ENCODE measurements at places on chromosomes 16 and 17.

GRCh38 chr16:69048328-69049120 is 56.9 kb upstream of the HAS3 start:
- no peak for DNase-seq

DNA sequence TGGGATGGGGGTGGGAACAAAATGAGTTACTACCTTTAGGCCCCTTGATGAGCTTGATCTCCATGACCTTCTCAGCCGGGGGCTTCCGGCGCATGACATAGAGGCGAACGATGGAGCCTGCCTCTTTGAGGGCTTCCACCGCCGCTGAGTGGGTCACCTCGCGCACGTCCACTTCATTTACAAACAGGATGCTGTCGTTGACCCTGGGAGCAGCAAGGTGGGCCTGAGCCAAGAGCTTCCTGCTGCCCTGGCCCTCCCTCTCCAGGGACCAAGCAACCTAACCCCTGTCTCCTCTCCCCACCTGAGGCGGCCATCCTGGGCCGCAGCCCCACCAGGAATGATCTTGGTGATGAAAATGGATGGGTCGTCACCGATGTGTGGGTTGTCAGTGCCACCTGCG is 16.2 kb downstream of the DLG4 start:
- DNase-seq = no peak

DNA sequence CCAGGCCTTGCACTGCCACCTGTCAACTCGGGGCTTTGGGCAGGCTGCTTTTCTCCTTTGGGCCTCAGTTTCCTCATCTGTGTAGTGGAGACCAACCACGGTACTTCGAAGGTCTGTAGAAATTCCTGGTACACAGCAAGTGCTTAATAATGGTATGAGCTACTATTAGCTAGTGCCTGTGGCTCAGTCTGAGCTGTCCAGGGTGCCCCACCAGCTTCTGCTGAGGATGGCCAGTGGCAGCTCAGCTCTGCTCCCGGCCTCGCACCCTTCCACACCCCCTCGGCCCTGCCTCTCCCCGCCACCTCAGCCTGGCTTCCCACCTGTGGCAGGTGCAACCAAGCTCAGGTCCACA is 26.2 kb upstream of the PLCG2 start:
- DNase-seq = no peak

DNA sequence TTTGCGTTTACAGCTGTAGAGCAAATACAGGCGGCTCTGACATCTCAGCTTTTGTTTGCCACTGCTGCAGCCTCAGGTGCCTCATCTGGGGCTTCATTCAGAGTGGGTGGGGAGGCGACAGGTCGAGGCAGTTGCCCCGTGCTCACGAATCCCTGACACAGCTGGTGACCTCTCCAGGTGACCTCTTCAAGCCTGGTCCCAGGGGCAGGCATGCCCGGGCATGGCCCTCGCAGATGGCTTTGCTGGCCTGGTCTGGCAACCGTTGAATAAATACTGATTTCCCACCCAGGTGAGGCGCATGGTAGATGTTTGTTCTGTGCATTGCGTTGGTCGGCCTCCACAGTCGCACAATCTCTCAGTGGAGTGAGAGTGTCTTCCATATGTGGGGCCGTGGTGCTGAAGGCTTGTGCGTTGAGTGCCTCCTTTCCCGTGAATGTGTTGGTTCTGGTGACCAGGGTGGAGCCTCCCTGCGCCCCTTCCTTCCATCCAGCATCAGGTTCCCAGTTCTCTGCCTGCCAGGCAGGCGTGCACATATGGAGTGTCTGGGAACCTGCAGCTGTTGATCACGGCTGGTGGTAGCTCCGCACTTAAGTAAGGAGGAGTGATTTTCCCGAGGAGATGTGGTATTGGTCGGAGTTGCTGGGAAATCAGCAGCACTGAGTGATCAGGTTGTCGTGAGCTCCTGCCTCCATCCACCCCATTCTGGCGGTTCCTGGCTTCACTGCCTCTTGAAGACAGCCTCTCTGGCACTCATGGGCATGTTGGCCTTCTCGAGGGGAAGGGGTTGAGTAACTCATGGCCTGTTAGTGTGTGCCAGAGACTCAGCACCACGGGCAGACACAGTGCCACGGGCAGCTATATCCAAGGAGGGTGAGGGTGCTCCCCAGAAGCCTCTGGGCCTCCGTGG is 149.7 kb downstream of the RPTOR start:
- DNase-seq = no peak

- no peak for DNase-seq
These were observed 438.7 kb downstream of the KIF2B start for GRCh38 chr17:54261465-54261864.

- no peak for DNase-seq
These were observed 497.1 kb upstream of the CDH11 start for GRCh38 chr16:65618931-65619330.

DNA sequence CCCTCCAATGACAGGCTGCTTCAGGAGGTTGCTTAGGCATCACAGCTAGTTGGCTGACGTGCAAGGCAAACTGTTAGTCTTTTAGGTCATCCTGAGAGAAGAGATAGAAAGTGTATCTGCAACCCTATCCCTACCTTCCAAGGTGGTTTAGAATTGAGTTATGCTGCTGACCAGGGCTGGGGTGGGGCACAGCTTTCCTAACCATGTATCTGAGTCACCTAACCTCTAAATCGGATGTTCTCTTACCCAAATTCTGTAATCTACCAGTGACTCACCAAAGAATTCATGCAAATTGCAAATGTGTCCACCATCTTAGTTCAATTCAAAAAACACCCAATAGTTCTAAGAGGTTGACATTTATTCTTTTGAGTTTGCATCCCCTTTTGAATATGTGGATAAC is 107.2 kb upstream of the DYNLRB2 start:
- DNase-seq = no peak

DNA sequence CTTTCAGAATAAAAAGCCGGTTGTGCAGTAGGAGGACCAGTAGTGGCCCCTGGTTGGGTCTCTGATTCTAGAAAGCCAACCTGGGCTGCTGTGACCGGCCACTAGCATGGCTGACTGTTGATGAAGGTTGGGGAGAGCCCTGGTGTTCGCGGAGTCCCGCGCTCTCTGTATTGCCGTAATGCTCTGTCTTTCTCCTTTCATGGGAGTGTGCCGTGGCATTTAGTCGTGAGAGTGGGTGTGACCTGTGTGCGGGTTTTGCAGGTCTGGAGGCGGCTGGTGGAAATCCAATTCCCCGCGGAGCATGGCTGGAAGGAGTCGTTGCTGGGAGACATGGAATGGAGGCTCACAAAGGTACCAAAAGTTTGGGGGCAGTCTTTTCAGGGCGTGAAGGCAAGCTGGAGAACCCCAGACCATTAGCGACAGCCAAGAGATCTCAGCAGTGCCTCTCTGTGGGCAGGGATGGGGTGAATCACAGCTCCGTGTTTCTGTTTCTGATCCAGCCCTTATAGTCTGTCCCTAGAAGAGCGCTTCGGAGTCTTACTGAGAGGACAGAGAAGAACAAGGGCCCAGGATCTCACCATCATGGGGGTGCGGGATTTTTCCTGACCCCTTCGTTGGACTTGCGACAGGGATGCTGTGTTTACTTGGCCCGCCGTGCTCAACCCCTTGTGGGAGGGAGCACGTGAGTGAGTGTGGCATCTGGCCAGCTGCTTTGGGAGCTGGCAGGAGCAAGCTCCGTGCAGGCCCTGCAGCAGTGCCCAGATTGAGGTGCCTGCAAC is 56.5 kb downstream of the RNF213 start:
- no peak for DNase-seq

DNA sequence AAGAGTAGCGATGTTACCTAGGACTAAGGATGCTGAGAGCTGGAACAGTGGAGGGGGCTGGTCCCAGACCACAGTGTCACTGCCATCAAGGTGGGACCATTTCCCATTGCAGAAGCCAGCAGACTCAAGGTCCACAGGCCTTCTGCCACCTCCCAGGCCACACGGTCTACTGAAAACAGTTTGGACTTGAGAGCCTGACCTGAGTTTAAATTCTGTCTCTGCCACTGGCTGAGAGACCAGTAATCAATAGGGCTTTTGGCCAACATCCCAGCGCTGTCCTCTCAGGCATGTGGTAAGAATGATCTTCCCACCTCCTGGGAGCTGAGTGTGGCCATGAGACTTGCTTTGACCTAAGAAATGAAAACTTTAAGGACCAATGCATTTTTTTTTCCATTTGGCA is 331.4 kb upstream of the CDH5 start:
- no peak for DNase-seq

- DNase-seq = no peak
These were observed 309.9 kb upstream of the ASIC2 start for GRCh38 chr17:33602981-33603380.

DNA sequence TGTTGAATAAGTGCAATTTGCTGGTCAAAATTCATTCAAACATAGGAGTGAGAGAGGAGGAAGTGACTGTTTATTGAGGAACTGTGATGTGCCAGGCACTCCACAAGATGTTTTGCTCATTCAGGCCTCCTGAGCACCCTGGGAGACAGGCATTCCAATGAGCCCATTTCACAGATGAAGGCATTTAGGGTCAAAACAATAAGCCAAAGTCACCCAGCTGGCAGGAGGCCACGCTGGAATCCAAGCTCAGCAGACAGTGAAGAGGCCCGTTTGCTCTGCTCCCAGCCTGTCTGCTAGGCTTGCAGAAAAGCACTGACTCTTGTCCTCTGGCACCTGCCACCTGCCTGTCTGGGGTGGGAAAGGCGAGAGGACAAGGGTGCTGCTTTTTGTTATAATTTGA is 10.1 kb upstream of the SLC25A39 start:
- DNase-seq = no peak

- DNase-seq = no peak
These were observed 93.0 kb upstream of the GPR139 start for GRCh38 chr16:20166531-20167235.

- no peak for DNase-seq
These were observed 10.0 kb downstream of the BAIAP2 start for GRCh38 chr17:81044764-81045589.

DNA sequence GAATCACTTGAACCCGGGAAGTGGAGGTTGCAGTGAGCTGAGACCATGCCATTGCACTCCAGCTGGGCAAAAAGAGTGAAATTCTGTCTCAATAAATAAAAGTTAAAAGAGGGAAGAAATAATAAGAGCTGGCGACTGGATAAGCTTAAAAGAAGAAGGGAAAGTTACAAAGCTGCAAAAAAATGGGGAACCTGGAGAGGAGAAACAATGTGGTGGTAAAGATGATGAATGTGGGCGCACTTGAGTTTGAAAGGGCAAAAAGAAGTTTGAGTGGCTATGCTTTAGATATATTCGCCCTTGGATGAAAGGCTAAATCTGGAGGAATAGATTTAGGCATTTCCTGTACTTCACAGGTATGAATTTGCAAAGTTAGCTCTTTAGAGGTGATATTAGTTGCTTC is 53.0 kb upstream of the YPEL2 start:
- DNase-seq = no peak

DNA sequence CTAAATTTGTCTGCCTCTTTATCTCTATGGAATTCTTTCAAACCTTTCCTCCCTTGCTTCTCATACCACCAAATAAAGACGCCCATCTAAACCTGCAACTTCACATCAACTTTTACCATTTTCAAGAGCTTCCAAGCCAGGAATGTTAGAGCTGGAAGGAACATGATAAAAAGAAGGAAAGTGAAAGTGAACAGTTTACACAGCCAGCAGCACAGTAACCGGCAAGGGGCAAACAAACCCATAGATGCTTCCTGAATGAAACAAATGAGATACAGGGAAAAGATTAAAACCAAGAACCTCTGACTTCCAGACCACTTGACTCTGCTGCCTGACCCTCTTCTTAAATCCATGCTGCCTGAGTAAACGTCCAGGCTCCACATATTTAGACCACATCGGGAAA is 231.1 kb upstream of the CA10 start:
- DNase-seq = no peak

GRCh38 chr16:26433807-26434206 is 632.9 kb upstream of the C16orf82 start:
- DNase-seq = no peak

DNA sequence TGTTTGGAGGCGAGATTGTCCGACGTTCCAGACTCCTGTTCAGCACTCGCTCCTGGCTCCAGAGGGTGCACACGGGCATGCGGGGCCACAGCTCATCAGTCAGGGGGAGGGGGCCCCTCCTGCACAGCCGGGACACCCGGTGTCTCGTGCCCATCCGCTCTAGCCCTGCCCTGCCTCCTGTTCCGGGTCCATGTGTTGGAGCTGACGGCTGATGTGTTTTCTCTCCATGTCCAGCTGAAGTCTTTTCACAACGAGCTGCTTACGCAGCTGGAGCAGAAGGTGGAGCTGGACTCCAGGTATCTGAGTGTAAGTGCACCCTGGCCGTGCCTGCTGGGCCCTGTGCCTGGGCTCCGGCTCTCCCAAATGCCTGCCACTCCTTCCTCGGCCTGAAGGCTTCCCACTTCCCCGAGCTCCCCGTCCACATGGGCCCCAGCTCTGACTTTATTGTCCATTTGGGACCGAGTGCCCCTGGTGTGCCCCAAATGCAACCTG is 50.5 kb downstream of the BAIAP2 start:
- no peak for DNase-seq

GRCh38 chr16:65106757-65107156 is 15.1 kb downstream of the CDH11 start:
- DNase-seq = no peak

DNA sequence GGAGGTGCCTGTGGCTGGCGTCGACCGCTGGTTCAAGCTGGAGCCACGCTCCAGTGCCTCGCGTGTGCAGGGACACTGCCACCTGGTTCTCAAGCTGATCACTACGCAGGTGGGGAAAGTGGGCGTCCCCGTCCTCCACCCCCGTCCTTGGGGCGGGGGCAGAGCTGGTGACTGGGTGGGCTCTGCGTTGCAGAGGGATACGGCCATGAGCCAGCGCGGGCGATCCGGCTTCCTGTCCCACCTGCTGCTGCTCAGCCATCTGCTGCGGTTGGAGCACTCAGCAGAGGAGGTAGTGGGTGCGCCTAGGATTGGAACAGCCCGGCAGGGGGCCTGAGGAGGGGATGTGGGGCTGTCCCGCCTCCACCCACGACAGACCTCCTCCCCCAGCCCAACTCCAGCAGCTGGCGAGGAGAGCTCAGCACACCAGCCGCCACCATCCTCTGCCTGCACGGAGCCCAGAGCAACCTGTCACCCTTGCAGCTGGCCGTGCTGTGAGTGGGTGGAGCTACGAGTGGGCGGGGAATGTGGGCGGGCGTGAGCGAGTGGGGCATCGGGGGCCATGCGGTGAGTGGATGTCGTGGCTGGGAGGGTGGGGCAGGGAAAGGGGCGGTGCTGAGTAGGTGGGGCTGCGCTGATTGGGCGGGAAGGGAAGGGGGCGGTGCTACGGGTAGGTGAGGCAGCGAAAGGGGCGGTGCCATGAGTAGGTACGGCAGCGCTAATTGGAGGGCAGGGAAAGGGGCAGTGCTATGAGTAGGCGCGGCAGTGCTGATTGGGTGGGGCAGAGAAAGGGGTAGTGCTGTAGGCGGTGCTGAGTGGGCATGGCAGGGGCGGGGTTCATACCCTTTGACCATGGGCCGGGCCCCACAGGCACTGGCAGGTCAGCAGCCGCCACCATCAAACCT is 8.9 kb downstream of the TSR3 start:
- peak; percentile 89 for DNase-seq

Measured in stimulated activated CD8-positive, alpha-beta memory T cell treated with anti-CD3 and anti-CD28 coated beads, Interleukin-15, amount 100 ng/mL, for 48 hours (primary cell).